ENCODE measurements at places on chromosomes 4 and X.

GRCh38 chrX:13888284-13888683 is 71.4 kb upstream of the GPM6B start:
- no peak for DNase-seq

- no peak for DNase-seq
These were observed 27.4 kb downstream of the PCGF3 start for GRCh38 chr4:732911-733630.

GRCh38 chr4:108828620-108829019 is 65.8 kb upstream of the ETNPPL start:
- DNase-seq: no peak

GRCh38 chr4:8026453-8026852 is 86.8 kb upstream of the AFAP1 start:
- DNase-seq: no peak

- DNase-seq: no peak
These were observed 4.4 kb upstream of the FAM184B start for GRCh38 chr4:17785858-17786257.
